ENCODE measurements at places on chromosomes 2 and 18. TPM values are rescaled to one million over a fixed set of nuclear protein-coding genes. Genes with fewer than 3 reads are reported as not detected.
A peak's percentile ranks its signal among the peaks of the same experiment; 100 is the strongest.

MATN3 gene
- not detected for total RNA-seq

SLC9A4 gene
- total RNA-seq, result 0.13 TPM

CLIP4 gene
- 47.7 TPM for total RNA-seq

EIF2AK3 gene
- total RNA-seq, result 20.3 TPM

SCN2A gene
- not detected for total RNA-seq

SLC30A3 gene
- total RNA-seq, result 0.26 TPM

GRHL1 gene
- total RNA-seq, result 0.43 TPM

TLX2 gene
- not detected for total RNA-seq

ABHD1 gene
- total RNA-seq, result 1.2 TPM

GRCh38 chr2:142325870-142326269 is 195.1 kb upstream of the LRP1B start:
- DNase-seq, result no peak

DNA sequence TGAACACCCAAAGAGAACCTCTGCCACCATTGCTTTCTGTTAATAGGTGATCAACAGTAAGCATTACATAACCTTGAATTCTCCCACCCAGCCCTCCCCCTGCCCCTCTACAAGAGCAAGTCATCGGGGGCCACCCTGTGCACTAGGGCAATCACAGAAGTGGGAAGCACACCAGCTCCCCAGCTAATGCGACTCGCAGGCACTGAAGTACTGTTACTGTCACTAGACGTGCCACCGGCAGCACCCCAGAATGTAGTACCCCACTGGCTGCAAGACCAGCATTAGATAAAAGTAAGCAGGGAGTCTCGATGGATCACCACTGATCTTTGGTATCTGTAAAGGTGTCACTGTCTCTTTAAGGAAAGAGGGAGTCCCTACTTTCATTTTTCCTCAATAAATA is 167.6 kb downstream of the FAM210A start:
- DNase-seq, result no peak

DNA sequence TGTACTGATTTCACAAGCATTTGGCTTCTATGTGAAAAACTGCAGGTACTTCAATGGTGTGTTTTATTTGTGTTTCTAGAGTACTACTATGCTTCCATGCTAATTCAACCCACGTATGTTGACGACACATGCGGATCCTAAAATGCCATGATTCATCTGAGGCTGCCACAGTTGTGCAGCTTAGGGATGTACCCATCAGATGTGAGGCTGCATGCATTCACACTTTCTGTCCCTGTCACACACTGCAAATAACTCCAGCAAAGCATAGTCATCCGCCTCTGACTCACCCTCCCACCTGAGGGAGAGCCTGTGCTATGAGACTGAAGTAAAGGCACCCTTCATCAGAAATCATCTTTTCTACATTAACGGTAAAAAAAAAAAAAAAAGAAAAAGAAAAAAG is 22.1 kb upstream of the SERTAD2 start:
- no peak for DNase-seq

GRCh38 chr2:190396271-190396670 is 11.9 kb upstream of the MFSD6 start:
- no peak for DNase-seq

- no peak for DNase-seq
Observed at GRCh38 chr2:219309278-219309677, at the start of gene PTPRN. Gene PTPRN (minus strand): TSS chr2:219309401. CDS start chr2:219309332, 69 bp downstream.

DNA sequence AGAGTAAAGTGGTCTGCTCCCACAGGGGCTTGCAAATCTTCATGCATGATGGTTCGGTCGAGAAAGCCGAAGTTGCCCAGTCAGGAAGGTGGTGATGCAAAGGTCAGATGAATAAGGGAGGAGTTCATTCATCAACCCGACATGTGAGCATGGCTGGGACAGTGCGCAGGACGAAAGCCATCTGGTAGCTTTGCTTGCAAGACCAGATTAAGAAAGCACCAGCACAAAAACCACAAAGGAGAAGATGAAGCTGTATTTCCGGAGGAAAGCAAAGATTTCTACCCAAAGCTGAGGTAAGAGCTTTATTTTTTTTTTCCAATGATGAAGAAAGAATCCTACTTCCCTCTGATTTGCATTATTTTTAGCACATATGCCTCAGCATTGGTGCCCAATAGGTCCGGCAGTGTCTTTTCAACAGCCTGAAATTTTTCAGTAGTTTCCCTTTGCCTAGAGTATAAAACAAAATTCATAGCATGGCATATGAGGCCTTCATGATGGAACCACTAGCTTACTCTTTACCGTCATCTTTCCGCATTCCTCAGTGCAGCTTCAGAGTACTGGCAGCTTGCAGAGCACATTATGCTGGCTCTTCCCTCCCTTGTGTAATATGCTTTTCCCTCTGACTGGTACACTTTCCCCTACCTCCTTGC is 112.0 kb upstream of the THOC1 start:
- DNase-seq, result no peak

DNA sequence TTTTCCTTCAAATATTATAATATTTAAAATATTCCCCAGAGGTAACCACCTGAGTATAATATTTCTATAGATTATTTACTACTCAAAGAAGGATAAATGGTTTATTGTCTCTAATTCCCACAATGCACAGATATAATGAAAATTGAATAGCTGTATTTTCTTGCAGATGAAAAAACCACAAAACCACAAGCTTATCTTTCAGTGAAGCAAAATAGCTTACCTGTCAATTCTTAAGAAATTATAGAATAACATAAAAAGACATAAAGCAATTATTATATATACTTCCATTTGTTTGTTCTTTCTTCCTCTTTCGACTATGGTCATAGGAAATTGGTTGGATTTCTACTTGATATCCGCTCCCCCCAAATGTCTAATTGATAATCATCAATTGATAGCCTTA is 98.8 kb downstream of the BARD1 start:
- no peak for DNase-seq

GRCh38 chr2:10623776-10624175 is 66.0 kb downstream of the NOL10 start:
- DNase-seq, result no peak

DNA sequence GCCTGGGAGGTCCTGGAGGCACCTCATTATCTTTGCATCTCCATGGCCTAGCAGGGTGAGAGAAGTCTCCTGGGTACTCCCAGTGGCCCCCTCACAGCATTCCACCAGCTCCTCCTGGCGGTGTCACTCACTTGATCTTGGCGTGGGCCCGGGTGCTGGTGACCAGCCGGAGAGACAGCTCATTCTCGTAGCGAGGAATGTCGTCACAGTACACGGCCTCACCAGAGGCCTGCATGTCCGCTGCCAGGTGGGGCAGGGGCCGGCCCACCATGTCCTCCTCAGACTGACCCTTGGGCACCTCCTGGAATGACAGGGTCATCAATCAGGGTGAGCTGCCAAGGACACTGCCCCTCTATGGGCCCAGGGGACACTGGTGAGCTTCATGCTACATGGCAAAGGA is 42.4 kb downstream of the XDH start:
- no peak for DNase-seq

DNA sequence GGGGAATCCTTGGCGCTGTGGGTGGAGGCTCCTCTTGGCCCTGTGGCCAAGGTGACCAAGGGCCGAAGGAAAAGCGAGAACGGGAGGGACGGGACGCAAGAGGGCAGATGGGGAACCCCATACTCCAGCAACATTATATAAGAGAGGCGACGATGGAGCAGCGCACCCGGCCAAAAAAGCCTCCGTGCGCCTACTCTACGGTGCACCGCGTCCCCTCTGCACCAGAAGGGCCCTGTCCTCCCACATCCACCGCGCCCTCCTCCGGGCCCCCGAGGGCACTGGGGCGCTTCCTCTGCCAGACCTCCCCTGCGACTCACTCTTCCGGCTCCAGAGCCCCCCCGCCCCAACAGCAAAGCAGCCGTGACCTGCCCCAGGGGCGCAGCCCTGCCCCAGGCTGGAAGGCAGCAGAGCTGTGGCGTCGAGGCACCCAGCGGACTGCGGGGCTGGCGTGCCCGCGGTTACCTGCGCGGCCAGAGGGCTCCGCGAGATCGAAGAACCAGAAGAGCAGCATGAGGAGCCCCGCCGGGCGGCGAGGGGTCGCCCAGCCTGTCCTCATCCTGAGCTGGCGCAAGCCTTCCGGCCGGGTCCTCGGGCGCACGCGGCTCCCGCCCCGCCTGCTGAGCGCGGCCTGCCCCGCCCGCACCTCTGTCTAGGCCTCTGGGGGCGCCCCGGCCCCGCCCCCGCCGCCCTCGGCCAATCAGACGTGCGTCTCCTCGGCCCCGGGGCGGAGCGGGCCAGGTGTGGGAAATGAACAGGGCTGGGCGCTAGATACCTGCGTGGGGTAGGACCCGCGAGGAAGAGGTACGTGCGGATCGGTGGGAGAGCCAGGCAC is 106.3 kb upstream of the CD302 start:
- DNase-seq, result peak; percentile 83

DNA sequence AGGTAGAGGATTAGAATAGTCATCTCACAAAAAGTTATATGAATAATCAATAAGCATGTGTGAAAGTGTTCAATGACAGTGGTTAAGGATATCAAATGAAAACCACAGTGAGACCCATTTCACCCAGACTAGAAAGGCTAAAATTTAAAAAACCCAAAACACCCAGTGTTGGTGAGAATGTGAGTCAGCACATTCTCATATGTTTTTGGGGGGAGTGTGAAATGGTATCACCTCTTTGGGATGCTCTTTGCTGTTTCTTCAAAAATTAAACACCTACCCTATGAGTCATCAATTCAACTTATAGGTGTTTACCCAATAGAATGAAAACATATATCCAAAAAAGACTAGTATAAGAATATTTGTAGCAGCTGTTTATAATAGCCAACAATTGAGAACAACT is 69.8 kb downstream of the MAP3K20 start:
- no peak for DNase-seq

DNA sequence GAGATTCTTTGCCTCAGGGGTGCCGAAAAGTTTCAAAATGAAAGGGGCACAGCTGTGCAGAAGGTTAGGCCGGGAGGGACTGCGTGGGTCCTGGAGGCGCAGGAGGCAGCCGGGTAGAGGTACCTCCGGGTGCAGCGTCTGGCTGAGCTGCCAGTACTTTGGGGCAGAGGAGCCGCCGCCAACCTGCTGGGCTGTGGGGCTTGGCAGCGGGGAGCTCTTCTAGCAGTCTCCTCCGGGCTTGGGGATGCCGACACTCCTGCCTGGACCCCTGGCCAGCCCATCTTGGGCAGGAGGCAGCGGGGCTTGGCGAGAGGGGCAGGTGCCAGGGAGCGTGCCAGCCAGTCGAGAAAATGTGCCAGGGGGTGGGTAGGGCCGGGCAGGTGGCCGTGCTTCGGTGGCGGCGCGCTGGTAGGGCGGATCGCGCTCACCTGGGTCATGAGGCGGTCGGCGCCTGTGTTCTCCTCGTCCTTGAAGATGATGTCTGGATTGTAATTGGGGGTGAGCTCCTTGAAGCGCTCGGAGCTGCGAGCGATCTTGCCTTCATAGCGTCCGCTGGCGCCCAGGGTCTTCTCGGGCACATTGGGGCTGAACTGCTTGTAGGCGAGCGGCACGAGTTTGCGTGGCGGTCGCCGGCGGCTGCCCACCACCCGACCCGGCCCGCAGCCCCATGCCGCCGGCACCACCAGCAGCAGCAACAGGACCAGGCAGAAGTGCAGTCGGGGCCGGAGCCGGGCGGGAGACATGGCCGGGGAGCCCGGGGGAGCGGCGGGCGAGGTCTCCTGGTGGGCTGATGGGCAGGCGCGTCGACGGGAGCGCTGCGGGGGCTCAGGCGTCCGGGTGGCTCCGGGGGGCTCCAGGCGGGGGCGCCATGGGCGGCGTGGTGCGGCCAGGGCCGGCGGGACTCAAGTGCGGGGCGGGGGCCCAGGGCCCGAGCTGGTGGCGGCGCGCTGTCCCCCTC is 717 bp downstream of the IHH start:
- DNase-seq, result no peak

GRCh38 chr2:127085317-127085681 is 21.7 kb downstream of the BIN1 start:
- no peak for DNase-seq

Measured in T-cell (primary cell).